ENCODE measurements at places on chromosomes 3 and 15.

- DNase-seq, result no peak
Measured at GRCh38 chr15:68301301-68301700, 23.8 kb downstream of the FEM1B start.

DNA sequence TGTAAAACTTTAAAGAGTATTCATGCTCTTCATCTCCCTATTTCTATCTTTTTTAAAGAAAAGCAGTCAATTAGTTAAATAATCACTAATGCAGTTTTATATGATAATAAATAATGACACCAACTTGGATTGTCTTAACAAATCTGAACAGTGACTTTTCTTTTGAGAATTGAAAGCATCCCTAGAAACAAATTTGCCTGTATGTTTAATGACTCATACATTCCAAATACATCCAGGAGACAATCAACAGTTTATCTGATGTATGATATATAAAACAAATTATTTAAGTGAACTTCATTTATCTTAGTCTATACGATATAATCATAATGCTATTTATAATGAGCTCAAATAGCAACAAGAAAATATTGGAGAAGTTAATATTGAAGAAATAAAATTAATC lies 78.0 kb downstream of the ALCAM start:
- DNase-seq, result no peak

DNA sequence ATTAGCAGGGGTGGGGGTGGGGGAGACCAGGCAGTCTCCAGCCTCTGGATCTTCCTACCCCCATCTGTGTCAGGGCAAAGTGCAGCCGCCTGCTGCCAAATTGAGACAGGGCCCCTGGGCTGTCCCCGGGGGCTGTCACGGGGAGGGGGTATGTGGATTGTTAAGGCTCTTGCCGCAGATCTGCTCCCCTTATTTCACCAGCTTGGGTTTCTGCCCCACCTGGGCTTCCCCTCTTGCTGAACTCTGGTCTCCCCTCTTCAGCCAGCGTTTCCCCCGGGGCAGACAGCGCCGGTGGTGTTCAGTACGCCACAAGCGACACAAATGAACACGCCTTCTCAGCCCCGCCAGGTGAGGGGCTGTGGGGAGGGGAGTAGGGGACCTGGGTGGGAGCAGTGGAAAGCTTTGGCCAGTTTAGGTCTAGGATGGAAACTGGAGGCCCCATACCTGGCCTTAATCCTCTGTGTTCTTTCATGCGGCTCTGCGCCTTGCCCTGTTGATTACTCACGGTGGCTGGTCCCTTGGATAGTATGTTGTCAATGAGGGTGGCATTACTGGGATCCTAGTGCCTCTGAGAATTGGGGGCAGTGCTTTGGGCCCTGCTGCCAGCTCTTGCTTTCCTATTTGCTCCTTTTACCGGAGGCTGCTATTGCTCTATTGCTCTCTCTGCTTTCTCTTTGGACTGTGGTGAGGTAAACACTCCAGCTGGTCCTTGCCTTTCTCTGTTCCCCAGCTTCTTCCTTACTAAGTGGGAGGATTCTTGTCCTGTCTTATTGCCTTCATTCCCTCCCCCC lies 1.7 kb downstream of the EIF4G1 start:
- no peak for DNase-seq

GRCh38 chr3:12670365-12671119 lies 6.6 kb upstream of the RAF1 start:
- no peak for DNase-seq

GRCh38 chr15:98408231-98408630 lies 240.1 kb upstream of the IGF1R start:
- DNase-seq, result no peak

DNA sequence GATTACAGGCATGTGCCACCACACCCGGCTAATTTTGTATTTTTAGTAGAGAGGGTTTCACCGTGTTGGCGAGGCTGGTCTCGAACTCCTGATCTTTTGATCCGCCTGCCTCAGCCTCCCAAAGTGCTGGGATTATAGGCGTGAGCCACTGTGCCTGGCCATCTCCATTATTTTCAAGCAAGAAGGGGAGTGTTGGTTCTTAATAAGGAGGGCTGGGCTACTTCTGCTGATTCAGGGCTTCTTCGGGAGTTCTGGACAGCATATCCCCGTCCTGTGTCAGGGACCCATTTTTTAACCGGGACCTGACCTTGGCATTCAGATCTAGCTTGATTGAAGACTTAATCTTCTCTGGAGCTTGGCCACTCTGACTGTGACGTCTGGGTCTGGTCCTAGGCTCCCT lies 74.1 kb upstream of the SYN2 start:
- no peak for DNase-seq

DNA sequence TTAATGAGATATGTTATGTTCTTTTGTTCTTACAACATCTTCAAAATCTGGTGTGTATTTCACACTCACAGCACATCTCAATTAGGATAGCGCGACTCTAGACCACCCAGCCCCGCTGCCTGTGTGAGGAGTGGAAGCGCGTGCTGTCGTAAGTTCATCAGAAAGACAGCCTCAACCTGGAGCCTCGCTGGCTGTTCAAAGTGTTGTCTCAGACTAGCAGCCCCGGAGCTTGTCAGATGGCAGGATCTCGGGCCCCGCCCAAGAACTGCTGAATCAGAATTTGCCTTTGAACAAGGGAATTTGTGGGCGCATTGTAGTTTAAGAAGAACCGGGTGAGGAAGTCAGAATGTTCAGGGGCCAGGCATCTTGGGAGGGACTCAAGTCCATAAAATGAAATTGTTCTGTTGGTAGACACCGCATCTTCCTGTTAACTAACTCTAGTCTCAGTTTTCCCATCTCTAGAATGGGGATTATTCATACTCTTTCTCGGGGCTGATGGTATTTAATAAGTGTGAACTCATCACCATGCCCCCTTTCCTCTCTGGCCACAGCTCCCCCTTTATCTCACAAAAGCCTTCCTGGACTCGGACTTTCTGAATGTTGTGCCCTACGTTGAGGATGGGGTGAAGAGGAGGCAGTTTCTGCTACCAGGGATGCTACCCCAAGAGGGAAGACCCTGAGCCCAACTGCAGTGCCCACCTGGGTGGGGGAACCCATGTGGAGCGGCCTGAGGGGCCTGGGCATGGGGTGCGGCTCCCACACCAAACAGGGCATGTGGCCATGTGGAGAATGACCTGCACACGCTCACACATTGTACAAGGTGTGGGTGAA lies 40.4 kb downstream of the BHLHE40 start:
- DNase-seq, result no peak

- DNase-seq, result no peak
Measured at GRCh38 chr3:126720596-126720995, 16.6 kb downstream of the CHCHD6 start.

- no peak for DNase-seq
Measured at GRCh38 chr3:138234401-138235179, 47.5 kb downstream of the ARMC8 start.

- no peak for DNase-seq
Measured at GRCh38 chr3:49942651-49943050, 2.7 kb downstream of the RBM6 start.

DNA sequence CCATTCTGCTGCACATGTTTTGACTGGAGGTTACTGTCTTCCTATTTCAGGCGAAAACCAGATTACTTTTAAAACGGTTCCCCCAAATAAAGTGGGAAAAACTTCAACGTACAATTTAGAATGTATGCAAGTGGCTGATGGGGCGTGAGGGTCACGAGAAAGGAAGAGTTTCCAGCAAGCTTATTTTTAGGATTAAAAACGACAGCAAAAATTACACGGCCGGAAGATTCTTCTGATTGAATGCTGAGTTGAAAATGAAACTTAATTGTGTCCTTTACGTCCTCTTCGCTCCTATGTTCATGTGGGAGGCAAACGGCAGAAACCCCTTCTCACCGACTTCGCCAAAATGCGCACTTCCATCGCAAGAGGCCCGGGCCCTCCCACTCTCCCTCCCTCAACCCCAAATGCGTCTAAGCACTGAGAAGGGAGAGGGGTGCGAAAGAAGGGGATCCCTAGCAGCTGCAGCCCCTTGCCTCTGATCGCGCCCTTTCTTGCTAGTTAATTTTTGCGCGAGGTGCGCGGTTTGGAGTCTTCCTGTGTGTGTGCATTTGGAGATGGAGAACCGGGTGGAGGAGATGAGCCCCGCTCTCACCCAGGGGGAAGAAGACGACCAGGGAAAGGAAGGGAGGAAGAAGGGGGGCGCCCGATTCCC lies 656 bp downstream of the CD47 start:
- no peak for DNase-seq

GRCh38 chr3:129608087-129608935 lies 1.8 kb upstream of the PLXND1 start:
- DNase-seq, result no peak

GRCh38 chr3:185824051-185825005 lies 514 bp downstream of the IGF2BP2 start:
- peak; percentile 12 for DNase-seq

DNA sequence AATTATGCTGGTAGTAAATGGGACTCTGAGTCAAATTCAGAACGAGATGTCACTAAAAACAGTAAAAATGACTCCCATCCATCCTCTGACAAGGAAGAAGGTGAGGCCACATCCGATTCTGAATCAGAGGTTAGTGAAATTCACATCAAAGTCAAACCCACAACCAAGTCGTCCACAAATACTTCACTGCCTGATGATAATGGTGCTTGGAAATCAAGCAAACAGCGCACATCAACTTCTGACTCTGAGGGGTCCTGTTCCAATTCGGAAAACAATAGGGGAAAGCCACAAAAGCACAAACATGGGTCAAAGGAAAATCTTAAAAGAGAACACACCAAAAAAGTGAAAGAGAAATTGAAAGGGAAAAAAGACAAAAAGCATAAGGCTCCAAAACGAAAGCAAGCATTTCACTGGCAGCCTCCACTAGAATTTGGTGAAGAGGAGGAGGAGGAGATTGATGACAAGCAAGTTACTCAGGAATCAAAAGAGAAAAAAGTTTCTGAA lies 15.1 kb upstream of the ZBTB47 start:
- DNase-seq, result no peak

DNA sequence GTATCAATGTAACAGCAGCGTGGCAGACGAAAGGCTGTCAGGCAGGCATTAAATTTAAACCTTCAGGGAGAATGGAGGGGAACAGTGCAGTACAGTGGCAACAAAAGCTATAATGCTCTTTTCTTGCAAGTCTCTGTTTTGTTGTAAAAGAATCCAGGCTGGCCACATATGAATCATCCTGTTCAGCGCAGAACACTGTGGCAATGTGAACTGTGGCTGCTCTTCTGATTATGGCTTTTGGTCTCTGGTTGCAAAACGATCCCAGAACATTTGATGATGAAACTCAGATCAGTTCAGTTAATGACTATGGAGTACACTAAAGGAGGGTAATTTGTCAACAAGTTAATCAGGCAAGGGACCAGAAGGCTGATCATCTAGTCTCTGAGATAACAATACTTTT lies 219.7 kb upstream of the SGO1 start:
- DNase-seq, result no peak

- DNase-seq, result no peak
Measured at GRCh38 chr15:61063875-61064320, 165.2 kb downstream of the RORA start.

- DNase-seq, result no peak
Measured at GRCh38 chr3:65879372-65879771, 159.3 kb downstream of the MAGI1 start.

GRCh38 chr3:14434126-14434497 lies 31.7 kb downstream of the SLC6A6 start:
- no peak for DNase-seq
